ENCODE measurements at places on chromosomes 4 and X. TPM values are rescaled to one million over a fixed set of nuclear protein-coding genes. Genes with fewer than 3 reads are reported as not detected.

DNA sequence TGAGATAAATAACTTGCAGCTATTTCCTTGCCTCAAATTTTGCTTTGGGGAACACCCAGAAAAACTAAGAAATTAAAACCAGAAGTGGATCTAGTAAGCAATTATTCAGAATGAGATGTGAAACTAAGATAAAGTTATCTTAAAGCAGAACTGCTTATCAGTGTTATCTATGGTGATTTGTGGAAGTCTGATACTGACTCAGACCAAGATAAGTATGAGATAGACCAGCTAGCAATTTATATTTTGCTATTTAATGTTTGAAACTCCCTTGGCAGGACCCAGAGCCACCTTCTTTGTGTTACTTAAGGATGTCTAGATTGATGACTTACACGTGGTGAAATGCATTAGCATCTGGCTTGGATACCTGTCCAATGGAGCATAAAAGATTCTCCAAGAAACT lies 368.1 kb downstream of the EPHA5 start:
- no peaks in the 10 kb centered on the region for H3K27me3 ChIP-seq
- H3K36me3 ChIP-seq = no peaks in the 10 kb centered on the region
- no peak for DNase-seq

DNA sequence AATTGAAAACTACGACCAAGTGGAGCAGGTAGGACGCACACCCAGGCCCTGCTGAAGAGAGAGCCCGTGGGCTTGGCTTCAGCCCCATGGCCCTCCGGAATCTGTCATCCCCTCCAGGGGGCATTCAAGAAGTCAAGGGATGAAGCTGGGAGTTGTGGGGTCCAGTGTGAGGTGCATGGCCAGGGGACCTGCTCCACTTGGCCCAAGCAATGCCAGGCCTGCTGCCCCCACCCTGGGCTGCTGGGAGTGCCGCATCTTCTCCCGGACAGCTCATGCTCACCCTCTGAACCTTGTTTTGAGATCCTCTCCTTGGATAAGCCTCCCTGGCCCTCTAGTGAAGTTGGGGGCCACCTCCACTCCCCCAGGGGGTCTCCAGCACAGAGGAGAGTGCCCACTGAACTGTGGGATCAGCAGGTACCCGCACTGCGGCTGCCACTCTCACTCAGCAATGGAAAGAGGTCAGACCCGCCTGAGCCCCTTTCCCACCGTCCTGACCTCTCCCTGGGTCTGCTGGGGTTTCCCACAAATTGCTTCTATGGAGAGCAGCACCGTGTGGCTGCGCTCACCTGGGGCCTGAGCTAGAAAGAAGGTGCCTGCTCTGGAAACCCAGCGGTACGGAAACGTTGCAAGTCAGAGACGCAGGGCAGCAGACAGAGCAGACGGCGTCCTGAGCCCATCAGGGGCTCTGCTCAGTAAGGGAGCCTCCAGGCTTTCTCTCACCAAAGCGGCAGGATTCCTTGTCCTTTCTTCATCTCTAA lies 5.0 kb upstream of the ABLIM2 start:
- peak; percentile 76 for DNase-seq
- no peak overlapping the region for H3K4me3 ChIP-seq
- H3K27ac ChIP-seq = no peak overlapping the region
- peaks cover 54% of the 10 kb centered on the region for H3K4me1 ChIP-seq
- no peaks in the 10 kb centered on the region for H3K36me3 ChIP-seq
- H3K27me3 ChIP-seq = no peaks in the 10 kb centered on the region

- DNase-seq = no peak
- no peaks in the 10 kb centered on the region for H3K36me3 ChIP-seq
- no peak overlapping the region for H3K4me3 ChIP-seq
- H3K27me3 ChIP-seq = no peaks in the 10 kb centered on the region
Measured at GRCh38 chrX:139094671-139095592, 383.4 kb upstream of the FGF13 start.

- H3K4me3 ChIP-seq = no peak overlapping the region
- peaks cover 22% of the 10 kb centered on the region for H3K4me1 ChIP-seq
- no peak for DNase-seq
- no peaks in the 10 kb centered on the region for H3K36me3 ChIP-seq
- H3K27me3 ChIP-seq = peaks cover 23% of the 10 kb centered on the region
- no peak overlapping the region for H3K27ac ChIP-seq
Measured at GRCh38 chr4:139282065-139282720, 2.2 kb upstream of the MGARP start.

- DNase-seq = no peak
- no peaks in the 10 kb centered on the region for H3K27me3 ChIP-seq
- H3K4me1 ChIP-seq = no peaks in the 10 kb centered on the region
- no peak overlapping the region for H3K4me3 ChIP-seq
Measured at GRCh38 chr4:4787421-4787820, 72.0 kb upstream of the MSX1 start.

DNA sequence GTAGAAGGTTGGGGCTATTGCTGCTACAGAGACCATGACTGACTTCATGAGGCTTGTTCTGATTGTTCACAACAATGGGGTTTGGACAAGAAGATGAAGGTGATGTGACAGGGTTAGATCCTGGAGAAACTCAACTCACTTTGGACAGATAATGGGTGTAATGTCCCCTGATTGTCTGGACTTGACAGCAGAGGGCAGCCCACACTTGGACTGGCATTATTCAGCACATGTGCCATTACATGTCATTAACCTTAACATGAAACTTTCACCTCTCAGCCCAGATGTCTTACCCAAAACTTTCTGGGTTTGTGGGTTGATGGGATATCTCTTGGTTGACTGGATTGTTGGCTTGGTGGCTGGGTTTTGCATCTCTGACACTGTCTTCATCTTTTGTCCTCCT lies 101.5 kb downstream of the MXRA5 start:
- no peaks in the 10 kb centered on the region for H3K27me3 ChIP-seq
- DNase-seq = no peak
- no peaks in the 10 kb centered on the region for H3K4me1 ChIP-seq
- no peak overlapping the region for H3K4me3 ChIP-seq
- no peaks in the 10 kb centered on the region for H3K36me3 ChIP-seq

Gene POU4F2
- not detected for polyA plus RNA-seq

DNA sequence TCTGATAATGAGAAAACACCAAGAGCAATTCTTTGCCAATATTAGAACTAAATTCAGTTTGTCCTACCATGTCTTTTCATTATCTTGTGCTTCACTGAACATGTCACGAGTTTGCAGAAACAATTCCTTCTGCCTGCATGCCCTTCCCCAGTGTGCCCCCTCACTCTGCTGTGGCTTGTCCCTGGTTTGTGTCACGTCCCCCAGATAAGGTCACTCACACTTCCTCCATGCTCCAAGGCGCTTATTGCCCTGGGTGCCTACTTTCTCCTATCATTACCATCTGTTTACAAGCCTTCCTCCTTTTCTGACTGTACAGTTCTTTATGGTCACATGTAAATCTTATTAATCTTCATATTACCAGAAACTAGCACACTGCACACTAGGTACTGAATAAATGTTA lies 394.1 kb downstream of the KCNIP4 start:
- H3K27ac ChIP-seq = no peak overlapping the region
- no peaks in the 10 kb centered on the region for H3K27me3 ChIP-seq
- H3K4me1 ChIP-seq = no peaks in the 10 kb centered on the region
- H3K4me3 ChIP-seq = no peak overlapping the region
- no peaks in the 10 kb centered on the region for H3K36me3 ChIP-seq
- peak; percentile 22 for DNase-seq

Gene FAAH2
- 2.2 TPM for polyA plus RNA-seq

Gene XAGE2
- polyA plus RNA-seq = not detected

DNA sequence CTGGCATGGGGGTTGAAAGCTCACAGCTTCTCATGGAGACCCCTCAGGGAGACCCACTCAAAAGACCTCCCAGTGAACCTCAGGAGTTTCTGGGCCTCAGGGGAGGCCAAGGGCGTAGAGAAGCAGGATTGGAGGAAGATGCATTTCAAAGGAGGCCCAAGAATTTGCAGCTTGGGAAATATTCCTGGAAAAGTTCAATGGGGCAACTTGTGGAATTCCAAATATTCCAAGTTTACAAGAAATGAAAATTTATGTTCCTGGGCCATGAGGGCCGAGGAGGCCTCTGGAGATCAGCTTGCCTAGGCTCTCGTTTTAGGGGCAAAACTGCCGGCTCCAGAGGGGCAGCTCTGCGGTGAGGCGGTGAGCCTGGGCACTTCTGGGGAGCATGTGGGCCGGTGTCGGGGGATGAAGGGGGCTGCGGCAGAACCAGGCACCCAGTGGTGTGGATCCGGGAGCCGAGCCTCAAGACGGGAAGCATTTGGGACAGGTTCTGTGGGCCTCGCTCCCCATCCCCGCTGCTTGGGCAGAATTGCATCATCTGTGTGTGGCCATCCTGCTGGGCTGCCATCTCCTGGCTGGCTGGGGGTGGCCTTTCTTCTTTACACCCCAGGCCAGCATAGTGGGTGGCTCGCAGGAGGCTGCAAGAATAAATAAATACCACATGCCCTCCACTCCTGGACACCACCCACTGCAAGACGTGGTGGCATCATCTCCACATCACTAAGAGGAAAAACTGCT lies 54.6 kb upstream of the GPR78 start:
- peak; percentile 62 for DNase-seq
- no peak overlapping the region for H3K4me3 ChIP-seq
- no peaks in the 10 kb centered on the region for H3K36me3 ChIP-seq
- no peaks in the 10 kb centered on the region for H3K27me3 ChIP-seq

GRCh38 chr4:89447543-89447942 lies 139.9 kb upstream of the GPRIN3 start:
- no peaks in the 10 kb centered on the region for H3K27me3 ChIP-seq
- no peak overlapping the region for H3K4me3 ChIP-seq
- H3K27ac ChIP-seq = no peak overlapping the region
- H3K36me3 ChIP-seq = no peaks in the 10 kb centered on the region
- no peak for DNase-seq

Gene HS3ST1
- 1.8 TPM for polyA plus RNA-seq

Gene PABPC5
- polyA plus RNA-seq = 0.43 TPM

Gene SH2D1A
- 3.8 TPM for polyA plus RNA-seq

DNA sequence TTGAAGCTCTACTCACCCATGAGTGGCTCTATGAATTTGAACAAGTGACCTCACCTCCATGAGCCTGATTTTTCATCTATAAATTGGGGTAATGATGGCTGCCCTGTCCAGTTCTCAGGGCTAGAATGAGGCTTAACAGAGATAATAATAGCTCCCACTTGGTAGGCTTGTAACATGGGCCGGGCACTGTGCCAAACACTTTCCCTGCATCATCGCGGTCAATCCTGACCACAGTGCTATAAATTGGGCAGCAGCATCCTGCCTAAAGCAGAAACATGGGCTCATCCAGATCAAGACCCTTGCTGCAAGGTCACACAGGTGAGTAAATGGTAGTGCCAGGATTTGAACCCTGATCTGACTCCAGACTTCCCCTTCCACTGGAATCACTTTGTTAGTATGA lies 12.8 kb downstream of the APLN start:
- no peaks in the 10 kb centered on the region for H3K36me3 ChIP-seq
- no peak overlapping the region for H3K4me3 ChIP-seq
- peaks cover 8% of the 10 kb centered on the region for H3K4me1 ChIP-seq

Gene KDR
- polyA plus RNA-seq = 1.6 TPM
